GM13977 (cell line): ENCODE measurements at places on chromosomes 5 and 9.
A peak's percentile ranks its signal among the peaks of the same experiment; 100 is the strongest.

GRCh38 chr9:113953531-113953930 lies 77.4 kb downstream of the ZNF618 start:
- DNase-seq, result no peak

GRCh38 chr9:33620738-33621439 lies 96.8 kb downstream of the ANKRD18B start:
- DNase-seq, result no peak

GRCh38 chr5:109877670-109878045 lies 187.9 kb downstream of the MAN2A1 start:
- DNase-seq, result no peak

GRCh38 chr9:33778700-33779351 lies 16.5 kb upstream of the PRSS3 start:
- DNase-seq, result peak; percentile 72

GRCh38 chr9:109423877-109424276 lies 74.2 kb downstream of the PTPN3 start:
- DNase-seq, result no peak

DNA sequence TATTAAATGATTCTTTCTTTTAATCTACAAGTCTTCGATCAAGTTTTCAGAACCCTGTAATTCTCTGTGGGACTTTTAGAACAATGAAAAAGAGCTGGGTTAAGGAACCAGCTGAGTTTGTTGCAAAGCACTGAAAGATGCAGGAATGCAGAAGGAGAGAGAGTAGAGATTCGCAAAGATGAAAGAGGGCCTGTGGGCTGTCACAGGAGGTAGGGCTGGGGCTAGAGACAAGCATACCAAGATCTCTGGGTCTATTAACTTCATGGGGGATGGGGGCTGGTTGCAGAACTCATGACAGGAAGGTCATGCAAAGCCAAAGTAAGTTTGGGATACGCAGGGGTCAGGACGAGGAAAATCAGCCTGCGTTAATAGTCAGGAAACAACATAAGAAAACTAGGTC lies 81.8 kb downstream of the LURAP1L start:
- DNase-seq, result no peak
